ENCODE measurements at places on chromosomes 6 and 20.

GRCh38 chr6:1222728-1223595 is 88.9 kb upstream of the FOXQ1 start:
- DNase-seq, result no peak

DNA sequence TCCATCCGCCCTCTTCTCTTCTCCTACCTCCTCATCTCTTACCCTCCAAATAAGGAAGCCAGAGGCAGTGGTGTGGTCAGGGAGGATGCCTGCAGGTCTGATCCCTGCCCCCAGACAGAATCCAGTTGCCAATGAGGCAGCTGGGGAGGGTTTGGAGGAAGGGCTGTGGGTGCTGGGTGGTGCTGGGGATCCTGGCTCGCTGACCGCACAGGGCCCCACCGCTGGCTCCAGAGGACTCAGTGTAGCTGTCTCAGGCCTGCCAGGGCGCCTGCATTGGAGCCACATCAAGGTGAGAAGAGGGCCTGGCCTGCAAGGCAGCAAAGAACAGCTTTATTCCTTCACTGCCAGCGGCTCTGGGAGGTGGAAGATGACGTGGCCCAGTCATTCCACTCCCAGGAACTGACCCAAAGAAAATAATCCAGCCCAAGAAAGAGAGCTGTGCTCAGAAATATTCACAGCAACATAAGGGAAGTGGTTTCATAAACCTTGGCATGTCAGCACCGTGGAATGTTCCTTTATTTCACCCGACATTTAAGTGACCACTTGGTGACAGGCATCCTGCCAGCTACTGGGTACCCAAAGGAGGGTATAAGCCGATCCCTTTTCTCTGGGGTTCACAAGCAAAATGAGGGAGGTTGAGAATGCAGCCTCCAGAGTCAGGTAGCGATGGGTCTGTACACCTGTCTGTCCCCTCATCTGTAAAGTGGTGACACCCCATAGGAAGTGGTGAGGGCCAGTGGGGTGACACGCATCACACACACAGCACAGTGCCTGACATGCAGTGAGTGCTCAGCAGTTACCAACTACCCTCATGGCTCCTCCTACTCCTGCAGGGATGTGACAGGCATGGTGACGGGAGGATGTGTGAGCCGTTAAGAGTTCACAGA is 125.1 kb downstream of the SNX5 start:
- DNase-seq, result peak; percentile 72

GRCh38 chr6:67916399-67916798 is 718.7 kb upstream of the ADGRB3 start:
- DNase-seq, result no peak

DNA sequence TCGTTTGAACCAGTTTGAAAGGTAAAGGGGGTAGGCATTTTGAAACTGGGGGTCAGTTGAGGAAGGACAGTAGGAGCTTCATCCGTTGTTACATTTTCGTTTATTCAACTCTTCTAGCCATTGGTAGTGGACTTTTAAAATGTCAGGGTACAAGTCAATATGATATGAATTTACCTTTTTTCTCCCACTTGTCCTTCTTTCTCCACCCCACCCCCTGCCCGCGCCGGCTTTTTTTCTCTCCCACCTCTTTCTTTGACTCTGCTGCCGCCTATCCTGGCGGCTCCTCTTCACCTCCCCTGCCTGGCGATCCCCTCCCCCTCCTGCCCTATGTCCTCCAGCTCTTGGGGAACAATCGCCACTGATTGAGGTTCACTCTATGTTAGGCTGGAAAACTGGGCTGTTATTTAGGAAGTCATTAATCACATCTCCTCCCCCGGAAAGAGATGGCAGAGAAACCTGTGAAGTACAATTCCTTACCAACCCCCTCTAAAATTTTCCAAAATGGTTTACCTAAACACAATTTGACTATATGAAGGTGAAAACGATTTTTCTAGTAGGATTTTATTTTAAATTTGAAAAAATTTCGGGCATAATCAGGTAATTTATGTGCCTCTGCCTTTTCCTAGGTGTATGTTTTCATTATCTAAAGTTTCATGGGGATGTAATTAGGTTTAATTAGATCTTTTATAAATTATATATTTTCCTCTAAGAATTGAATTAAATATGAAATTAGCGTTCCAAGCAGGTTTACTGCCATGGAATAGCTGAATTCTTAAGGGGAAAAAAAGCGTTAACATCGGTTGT is 778 bp upstream of the LIN28B start:
- DNase-seq, result no peak

GRCh38 chr6:111477481-111477938 is 5.5 kb downstream of the REV3L start:
- no peak for DNase-seq

- no peak for DNase-seq
Observed at GRCh38 chr6:134757911-134758361, 192.0 kb downstream of the ALDH8A1 start.

DNA sequence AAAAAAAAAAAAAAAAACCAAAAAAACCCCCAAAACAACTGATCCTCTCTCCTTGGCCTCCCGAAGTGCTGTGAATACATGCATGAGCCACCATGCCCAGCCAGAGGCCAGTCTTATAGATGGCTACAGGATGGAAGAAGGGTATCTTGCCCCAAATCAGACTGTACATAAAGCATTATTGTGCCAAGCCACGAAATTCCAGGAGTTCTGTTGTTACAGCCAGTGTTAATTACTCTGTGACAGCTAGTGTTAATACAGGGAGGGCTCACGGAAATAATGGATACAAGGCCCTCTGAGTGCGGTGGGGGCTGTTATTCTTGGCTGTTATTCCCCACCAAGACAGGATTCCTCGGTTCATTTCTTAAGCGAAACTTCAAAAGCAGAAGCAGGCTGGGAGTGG is 1.4 kb upstream of the CLPSL2 start:
- no peak for DNase-seq

DNA sequence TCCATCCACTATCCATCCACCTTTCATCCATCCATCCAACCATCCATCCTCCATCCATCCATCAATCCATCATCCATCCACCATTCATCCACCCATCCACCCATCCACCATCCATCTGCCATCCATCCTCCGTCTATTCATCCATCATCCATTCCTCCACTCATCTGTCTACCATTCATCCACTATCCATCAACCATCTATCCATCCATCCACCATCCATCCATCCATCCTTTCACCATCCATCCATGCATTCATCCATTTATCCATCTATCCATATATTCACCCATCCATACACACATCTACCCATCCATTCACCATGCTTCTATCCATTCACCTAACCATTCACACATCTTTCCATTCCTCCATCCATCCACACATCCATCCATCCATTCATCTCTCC is 207.0 kb upstream of the CDH4 start:
- no peak for DNase-seq

- DNase-seq, result no peak
Observed at GRCh38 chr20:2741881-2742280, 49.3 kb downstream of the EBF4 start.

GRCh38 chr20:49186535-49187329 is 1.4 kb downstream of the STAU1 start:
- peak; percentile 72 for DNase-seq

DNA sequence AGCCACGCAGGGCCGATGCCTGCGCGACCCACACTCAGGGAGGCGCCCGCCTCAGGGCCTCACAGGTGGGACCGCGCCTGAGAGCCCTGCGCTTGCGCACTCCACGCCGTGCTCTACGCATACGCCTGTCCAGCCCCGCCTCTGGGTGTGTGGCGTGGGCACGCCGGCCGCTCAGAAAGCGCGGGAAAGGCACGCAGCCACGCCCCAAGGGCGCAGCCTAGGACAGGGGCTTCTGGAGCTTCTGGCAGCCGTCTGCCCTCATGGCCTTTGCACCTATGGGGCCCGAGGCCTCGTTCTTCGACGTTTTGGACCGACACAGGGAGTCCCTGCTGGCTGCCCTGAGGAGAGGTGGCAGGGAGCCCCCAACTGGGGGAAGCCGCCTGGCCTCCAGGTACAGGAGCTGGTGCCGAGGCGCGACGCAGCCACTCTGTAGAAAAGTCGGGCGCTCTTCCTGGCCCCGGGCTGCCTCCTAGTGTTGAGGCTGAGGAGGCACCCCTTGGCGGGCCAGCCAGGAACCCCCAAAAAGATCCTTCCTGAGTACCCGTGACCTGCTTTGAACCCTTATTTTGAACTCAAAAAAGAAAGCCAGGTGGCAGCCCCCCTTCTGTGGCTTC is at the start of gene SPO11:
Gene SPO11, plus strand, starts transcription at position 196 of the 614 bp plus-strand sequence. Its CDS starts 65 bp downstream, at position 261.
- DNase-seq, result no peak

- DNase-seq, result no peak
Observed at GRCh38 chr6:137827977-137828810, 38.9 kb upstream of the TNFAIP3 start.

DNA sequence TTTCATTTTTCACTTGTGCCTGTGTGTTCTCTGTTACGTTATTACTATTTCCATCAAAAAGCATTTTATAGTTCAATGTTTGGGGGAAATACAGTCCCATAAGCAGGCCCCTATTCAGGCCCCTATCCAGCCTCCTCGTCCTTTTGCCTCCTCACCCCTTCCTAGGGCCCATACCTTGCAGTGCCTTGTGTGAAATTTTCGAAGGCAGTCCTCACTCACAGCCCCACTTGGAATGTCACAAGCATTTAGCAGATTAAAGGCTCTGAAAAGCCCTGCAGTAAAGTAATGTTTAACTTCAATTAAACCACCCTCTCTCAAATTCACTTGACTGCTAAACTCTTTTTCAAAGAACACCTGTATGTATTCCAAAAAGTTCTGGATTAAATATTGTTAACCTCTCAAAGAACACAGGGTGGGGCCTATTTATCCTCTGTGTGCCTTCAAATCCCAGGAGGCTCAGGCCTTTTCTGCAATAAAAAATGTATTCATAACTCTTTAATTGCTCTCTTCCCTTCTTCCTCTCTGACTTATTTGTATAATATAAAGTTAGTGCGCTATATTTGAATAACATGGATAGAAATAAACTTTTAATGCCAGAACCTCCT is 202.5 kb downstream of the FOXA2 start:
- no peak for DNase-seq

- DNase-seq, result no peak
Observed at GRCh38 chr20:54028276-54029011, 42.0 kb downstream of the BCAS1 start.

GRCh38 chr20:54172856-54173652 is 732 bp downstream of the CYP24A1 start:
- no peak for DNase-seq

GRCh38 chr20:50635676-50636600 is 55.4 kb downstream of the RIPOR3 start:
- peak; percentile 78 for DNase-seq

DNA sequence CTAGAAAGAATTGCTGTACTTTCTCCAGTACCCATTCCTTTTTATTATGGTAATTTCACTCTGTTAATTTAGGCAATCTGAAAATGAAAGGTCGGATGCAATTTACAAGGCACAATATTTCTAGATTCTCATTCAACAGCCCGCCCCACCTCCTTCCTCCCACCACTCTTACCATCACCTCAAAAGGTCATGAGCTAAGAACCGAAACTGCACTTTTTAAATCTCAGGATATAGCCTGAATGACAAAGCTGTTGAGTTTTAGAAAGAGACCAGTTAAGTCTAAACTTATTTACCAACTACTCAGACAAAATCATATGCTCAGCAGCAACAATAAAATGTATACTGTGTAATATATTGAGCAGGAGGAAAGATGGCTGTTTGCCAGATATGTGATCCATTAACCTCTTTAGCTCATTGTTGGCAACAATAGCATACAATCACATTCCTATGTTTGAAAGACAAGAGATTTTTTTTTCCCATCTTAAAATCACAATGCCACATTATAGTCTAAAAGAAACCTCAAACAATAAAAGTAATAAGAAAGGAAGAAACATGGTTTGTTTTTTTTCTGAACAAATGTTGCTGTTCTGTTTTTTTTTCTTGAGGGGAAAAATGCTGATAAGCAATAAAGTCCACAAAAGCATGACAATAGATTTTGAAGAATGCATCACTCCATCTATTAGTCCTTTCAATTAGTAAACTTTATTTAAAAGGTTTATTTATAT is 1.6 kb upstream of the HS3ST5 start:
- no peak for DNase-seq

DNA sequence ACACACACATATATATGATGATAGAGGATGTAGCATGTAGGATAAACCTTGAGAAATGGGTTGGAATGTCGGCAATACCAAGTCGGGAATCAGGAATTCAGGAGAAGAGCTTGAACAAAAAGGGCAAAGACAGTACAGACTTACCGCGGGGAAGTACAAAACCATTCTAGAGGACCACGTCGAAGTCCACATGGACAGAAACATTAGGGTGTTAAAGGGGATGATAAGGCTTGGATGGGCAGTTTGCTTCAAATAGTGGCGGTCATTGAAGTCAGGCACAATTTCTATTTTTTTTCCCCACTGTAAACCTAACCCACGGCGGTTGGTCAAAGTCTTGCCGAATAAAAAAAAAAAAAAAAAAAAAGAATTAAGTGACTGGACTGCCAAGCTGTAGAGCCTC is 766 bp upstream of the NUS1 start:
- no peak for DNase-seq

- no peak for DNase-seq
Observed at GRCh38 chr6:144660561-144661115, 375.5 kb downstream of the UTRN start.

DNA sequence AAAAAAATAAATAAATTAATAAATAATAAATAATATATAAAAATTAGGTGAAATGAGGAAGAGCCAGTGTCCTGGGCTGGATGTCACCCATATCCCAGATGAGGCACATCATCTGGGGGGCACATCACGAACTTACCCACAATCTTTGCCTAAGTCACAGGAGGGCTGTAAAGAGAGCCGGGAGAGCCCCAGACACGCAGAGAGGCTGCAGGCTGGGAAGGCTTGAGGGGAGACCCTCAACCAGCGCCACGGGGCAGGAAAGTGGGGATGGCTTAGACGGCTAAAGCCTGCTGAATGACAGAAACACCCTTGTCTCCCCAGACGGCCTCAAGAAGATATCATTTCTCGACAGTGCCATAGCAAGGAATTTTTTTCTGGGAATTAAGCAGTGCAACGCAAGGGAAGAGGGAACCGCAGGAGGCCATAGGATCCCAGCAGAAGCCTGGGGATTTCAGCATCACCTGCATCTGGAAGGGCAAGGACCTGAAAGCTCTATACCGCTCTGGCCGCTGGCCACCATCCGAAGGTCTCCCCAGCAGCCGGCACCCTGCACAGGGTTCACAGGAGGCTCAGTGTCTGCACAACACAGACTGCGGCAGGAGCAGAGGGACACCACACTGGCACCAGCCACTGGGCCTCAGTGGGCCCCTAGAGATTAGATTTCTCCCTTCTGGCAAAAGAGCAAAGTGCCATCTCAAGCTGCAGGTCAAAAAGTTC is 22.8 kb upstream of the NXT1 start:
- DNase-seq, result no peak

DNA sequence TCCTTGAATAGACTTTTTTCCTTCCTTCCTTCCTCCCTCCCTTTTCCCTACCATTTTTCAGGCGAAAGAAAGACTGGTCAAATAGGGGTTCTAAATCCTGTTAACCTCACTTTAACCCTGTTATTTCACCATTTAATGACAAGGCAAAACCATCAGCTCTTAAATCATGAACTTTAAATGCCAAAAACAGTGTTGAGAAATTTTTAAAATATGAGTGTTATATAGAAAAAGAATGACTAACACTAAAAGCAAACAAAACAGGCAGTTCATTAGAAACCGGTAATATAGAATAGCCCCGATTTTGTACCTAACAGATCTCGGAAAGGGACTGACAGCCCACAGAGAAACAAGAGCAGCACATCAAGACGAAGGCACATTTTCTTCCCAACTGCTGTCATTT is 57.4 kb upstream of the CEP85L start:
- no peak for DNase-seq

- DNase-seq, result no peak
Observed at GRCh38 chr6:40762981-40763380, 175.8 kb upstream of the LRFN2 start.

Measured in tibial artery (tissue), 4 donors.